ENCODE measurements at places on chromosomes 7 and 10. TPM values are rescaled to one million over a fixed set of nuclear protein-coding genes. Genes with fewer than 3 reads are reported as not detected.

FLNC gene
- 0.36 TPM for polyA plus RNA-seq

OR6V1 gene
- not detected for polyA plus RNA-seq

LEP gene
- polyA plus RNA-seq, result not detected

TOMM7 gene
- polyA plus RNA-seq, result 241 TPM

CTAGE6 gene
- not detected for polyA plus RNA-seq

PLXNA4 gene
- polyA plus RNA-seq, result 7.2 TPM

TMEM184A gene
- 0.12 TPM for polyA plus RNA-seq

CFTR gene
- polyA plus RNA-seq, result not detected

UBN2 gene
- 17.4 TPM for polyA plus RNA-seq

ANKRD7 gene
- polyA plus RNA-seq, result not detected

COL13A1 gene
- 4.9 TPM for polyA plus RNA-seq

TMEM176B gene
- polyA plus RNA-seq, result 3.0 TPM

DNAH11 gene
- 2.1 TPM for polyA plus RNA-seq

NXPH1 gene
- polyA plus RNA-seq, result 24.9 TPM

CFAP69 gene
- polyA plus RNA-seq, result 6.2 TPM

ABHD11 gene
- polyA plus RNA-seq, result 12.8 TPM

AKR1C3 gene
- 1.7 TPM for polyA plus RNA-seq

POP7 gene
- 92.1 TPM for polyA plus RNA-seq

DGKB gene
- polyA plus RNA-seq, result 0.76 TPM

FAM241B gene
- polyA plus RNA-seq, result 135 TPM

CRYGN gene
- polyA plus RNA-seq, result not detected

UNCX gene
- polyA plus RNA-seq, result 1.6 TPM

Measured in neural cell (in vitro differentiated cells).